Testis (tissue), 5 donors: ENCODE measurements at places on chromosomes 11 and 22.

DNA sequence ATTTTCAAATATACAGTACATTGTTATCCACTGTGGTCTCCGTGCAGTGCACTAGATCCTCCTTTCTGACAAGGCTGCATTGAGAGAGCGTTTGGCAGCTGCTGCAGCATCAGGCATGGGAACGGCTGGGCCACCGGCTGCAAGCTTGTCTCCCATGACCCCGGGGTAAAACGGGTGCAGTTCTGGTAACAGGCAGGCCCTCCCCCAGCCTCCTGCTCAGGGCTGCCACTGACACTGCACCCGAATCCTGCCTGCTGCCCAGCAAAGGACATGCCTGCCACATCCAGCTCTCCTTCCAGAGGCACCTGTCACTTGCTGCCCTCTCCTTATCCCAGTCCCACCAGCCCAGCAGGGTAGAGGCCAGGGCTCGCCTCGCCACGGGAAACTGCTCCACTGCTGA is 124.5 kb upstream of the TMEM45B start:
- no peaks in the 10 kb centered on the region for H3K4me1 ChIP-seq
- H3K27ac ChIP-seq, result no peak overlapping the region
- DNase-seq, result no peak
- no peaks in the 10 kb centered on the region for H3K27me3 ChIP-seq
- H3K36me3 ChIP-seq, result no peaks in the 10 kb centered on the region

DNA sequence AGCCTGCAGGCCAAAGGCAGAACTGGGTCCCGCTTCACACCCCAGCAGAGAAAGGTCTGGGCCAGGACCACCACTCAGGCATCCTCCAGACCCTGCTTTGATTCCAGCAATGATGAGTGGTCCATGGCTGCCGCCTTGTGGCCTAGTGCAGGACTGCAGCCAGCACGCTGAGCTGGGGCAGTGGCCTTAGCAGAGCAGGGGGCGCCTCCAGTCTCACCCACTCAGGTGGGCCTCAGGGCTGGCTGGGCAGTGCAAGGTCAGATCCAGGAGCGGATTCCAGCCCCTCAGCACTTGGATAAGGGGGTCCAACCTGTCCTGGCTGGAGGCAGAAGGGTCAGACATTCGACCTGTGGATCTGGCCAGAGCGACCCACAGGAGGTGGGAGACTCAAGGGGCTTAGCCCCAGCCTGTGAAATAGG is 9.6 kb upstream of the PDE2A start:
- peaks cover 11% of the 10 kb centered on the region for H3K4me1 ChIP-seq
- DNase-seq, result peak; percentile 77
- no peak overlapping the region for H3K27ac ChIP-seq
- no peaks in the 10 kb centered on the region for H3K36me3 ChIP-seq
- H3K27me3 ChIP-seq, result no peaks in the 10 kb centered on the region
- no peak overlapping the region for H3K4me3 ChIP-seq

GRCh38 chr11:10087186-10087922 is 206.7 kb downstream of the SBF2 start:
- no peak overlapping the region for H3K4me3 ChIP-seq
- no peaks in the 10 kb centered on the region for H3K27me3 ChIP-seq
- H3K4me1 ChIP-seq, result peaks cover 8% of the 10 kb centered on the region
- DNase-seq, result no peak

DNA sequence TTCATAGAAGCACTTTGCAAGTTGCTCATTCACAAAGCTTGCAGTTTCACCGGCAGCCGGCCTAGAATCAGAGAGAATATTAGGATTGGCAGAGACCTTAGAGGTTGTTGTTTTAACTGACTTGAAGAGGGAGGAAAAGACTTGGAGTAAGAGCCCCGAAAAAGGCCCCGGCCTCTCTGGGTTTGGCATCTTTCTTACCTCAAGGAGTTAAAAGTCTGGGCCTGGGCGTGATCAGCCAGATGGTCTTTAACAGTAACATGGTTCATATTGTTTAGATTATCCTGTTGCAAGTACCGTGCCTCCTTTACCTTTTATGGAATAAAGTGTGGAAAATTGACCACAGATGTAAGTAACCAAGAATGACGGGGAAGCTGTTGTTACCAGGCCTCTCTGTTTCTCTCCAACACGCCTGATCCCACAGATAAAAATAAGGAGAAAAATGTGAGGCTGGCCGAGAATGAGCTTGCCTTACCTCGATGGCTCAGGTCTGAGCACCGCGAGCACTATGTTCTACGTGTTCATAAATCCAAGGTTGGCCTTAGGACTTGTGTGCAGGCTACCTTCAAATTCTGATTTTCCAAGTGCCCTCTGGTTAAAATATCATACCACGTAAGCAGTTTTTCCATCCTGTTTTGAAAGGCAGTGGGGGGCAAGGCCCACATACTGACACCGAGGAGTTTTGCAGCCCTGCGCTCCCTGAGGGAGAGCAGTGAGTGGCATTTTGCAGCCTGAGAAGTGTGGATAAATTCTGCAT is 56.4 kb downstream of the PARVA start:
- no peaks in the 10 kb centered on the region for H3K36me3 ChIP-seq
- no peak overlapping the region for H3K4me3 ChIP-seq
- H3K27ac ChIP-seq, result peak overlapping the region; percentile 62
- H3K4me1 ChIP-seq, result peaks cover 8% of the 10 kb centered on the region
- no peak for DNase-seq

DNA sequence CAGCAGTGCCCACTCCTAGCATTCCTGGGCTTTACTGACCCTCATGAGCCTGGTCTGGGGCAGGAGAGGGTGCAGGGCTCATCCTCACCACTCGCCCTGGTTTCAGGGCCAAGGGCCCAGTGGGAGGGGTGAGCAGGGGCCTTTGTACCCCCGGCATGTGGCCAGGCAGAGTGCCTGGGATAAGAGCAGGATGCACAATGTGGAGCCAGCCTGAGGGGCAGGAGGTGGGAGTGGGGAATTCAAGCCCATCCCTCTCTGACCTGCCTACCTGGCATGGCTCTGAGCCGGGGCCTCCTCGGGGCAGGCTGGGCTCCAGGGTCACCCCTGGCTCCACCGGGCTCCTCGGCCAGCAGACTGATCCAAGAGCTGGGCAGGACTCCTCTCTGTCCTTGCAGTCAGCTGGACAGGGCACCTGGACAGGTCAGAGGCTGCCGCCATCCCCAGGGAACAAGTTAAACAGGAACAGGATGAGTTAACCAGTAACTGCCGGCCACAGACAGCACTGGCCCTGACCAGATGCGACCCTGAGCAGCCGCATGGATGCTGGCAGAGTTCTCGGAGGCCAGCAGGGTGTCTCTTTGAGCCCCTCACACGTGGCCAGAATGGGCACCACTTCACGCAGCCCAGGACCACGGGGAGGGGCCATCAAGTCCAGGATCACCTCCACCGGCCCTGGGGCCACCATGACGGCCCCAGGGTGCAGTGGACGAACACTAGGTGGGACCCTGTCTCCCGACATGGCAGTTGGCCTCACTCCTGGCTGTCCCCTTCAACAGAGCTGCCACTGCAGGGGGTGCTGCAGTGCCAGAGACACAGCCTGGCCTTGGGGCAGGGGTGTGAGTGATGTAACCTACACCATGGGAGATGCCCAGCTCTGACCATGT is 5.0 kb downstream of the SIGIRR start:
- no peaks in the 10 kb centered on the region for H3K27me3 ChIP-seq
- DNase-seq, result no peak
- H3K4me3 ChIP-seq, result no peak overlapping the region
- H3K36me3 ChIP-seq, result no peaks in the 10 kb centered on the region
- H3K27ac ChIP-seq, result no peak overlapping the region
- H3K4me1 ChIP-seq, result peaks cover 11% of the 10 kb centered on the region

DNA sequence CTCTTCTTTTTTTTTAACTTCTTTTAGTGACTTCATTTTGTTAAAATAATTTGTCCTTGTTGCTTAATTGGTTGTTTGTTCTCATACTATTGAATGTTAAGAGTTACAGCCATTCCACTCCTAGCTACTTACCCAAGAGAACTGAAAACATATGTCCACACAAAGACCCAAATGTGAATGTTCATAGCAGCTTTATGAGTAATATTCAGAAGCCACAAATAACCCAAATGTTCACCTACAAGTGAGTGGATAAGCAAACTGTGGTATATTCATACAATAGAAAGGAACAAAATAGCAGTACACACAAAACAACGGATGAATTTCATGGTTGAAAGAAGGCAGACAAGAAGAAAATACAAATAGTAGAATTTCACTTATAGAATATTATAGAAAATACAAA is 1.4 kb upstream of the OR4D11 start:
- no peak for DNase-seq
- H3K27me3 ChIP-seq, result no peaks in the 10 kb centered on the region
- H3K4me3 ChIP-seq, result no peak overlapping the region
- H3K36me3 ChIP-seq, result no peaks in the 10 kb centered on the region
- no peaks in the 10 kb centered on the region for H3K4me1 ChIP-seq
- no peak overlapping the region for H3K27ac ChIP-seq

DNA sequence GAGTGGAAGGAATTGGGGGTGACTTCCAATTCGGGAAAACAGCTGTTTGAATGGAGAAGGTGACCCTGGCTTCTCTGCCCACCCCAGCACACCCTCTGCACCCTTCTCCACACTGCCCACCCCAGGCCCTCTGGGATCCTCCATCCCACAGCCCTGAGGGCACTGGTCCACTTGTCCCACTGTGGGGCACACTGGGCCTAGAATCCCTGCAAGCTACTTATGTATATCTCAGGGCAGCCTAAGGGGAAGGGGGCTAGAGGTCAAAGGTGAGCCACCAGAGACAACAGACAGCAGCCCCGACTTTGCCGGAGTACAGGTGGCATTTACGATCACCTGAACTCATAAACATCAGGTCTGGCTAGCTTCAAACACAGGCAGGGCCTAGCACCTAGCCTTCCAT is 673 bp upstream of the SCUBE2 start:
- H3K36me3 ChIP-seq, result no peaks in the 10 kb centered on the region
- DNase-seq, result no peak
